ENCODE measurements at places on chromosomes 3 and 15.

- H3K27ac ChIP-seq = no peak overlapping the region
- H3K4me3 ChIP-seq = no peak overlapping the region
- no peaks in the 10 kb centered on the region for H3K4me1 ChIP-seq
- H3K36me3 ChIP-seq = no peaks in the 10 kb centered on the region
- H3K27me3 ChIP-seq = no peaks in the 10 kb centered on the region
- DNase-seq = no peak
Observed at GRCh38 chr3:105139881-105140560, 226.7 kb upstream of the ALCAM start.

DNA sequence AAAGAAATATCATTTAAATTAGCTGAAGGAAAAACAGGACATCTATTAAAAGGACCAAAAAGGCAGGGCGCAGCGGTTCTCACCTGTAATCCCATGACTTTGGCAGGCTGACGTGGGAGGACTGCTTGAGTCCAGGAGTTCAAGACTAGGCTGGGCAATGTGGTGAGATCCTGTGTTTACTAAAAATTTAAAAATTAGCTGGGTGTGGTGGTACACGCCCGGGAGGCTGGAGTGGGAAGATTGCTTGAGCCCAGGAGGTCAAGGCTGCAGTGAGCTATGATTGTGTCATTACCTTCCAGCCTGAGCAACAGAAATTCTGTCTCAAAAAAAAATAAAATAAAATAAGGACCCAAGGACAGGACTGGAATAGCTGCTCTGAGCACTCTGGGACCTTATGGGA is 16.2 kb upstream of the HERC1 start:
- no peak overlapping the region for H3K27ac ChIP-seq
- no peak for DNase-seq
- no peaks in the 10 kb centered on the region for H3K4me1 ChIP-seq

GRCh38 chr15:38085114-38085513 is 150.7 kb downstream of the TMCO5A start:
- DNase-seq = no peak
- H3K27me3 ChIP-seq = no peaks in the 10 kb centered on the region
- H3K4me1 ChIP-seq = peaks cover 14% of the 10 kb centered on the region
- H3K36me3 ChIP-seq = no peaks in the 10 kb centered on the region
- no peak overlapping the region for H3K4me3 ChIP-seq

DNA sequence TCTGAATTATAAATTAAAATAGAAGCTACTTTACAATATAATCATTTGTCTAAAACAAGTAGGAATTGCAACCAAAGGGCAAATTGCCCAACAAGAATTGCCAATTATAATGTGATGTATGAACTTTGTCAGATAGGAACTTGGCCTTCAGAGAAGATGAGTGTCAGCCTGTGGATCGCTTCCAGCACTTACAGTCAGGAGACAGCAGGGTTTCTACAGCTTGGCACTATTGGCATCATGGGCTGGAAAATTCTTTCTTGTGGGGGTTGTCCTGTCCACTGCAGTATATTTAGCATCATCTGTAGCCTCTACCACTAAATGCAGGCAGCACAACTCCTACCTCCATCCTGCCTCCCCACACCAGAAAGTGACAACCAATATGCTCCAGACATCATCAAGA is 48.1 kb upstream of the CRBN start:
- no peak for DNase-seq
- no peaks in the 10 kb centered on the region for H3K36me3 ChIP-seq
- H3K27ac ChIP-seq = no peak overlapping the region

GRCh38 chr3:14505001-14505802 is 34.9 kb downstream of the GRIP2 start:
- no peak for DNase-seq
- H3K27ac ChIP-seq = no peak overlapping the region
- no peaks in the 10 kb centered on the region for H3K27me3 ChIP-seq
- no peaks in the 10 kb centered on the region for H3K36me3 ChIP-seq
- H3K4me3 ChIP-seq = no peak overlapping the region
- no peaks in the 10 kb centered on the region for H3K4me1 ChIP-seq

Data from PC-3 (cell line).